ENCODE measurements at places on chromosomes 6 and 20.

- DNase-seq = no peak
Measured at GRCh38 chr6:42337985-42338743, 113.6 kb downstream of the TRERF1 start.

- DNase-seq = no peak
Measured at GRCh38 chr6:25535632-25536225, 116.3 kb upstream of the SCGN start.

DNA sequence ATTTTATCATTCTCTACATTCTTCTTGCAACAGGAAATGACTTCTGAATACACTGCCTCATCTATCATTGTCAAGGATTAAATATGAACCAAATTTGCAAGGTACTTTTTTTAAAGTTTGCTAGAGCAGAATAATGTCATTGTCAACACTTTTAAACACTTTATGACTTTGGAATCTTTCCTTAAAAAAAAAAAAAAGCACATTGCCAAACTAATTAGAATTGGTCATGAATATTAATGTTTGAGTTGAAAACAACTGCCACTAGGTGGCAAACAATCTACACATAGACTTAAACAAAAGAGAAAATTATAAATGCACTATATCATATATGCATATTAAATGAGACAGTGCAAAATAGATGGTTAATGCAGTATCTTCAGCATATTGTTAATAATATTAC lies 32.5 kb upstream of the TMEM244 start:
- no peak for DNase-seq

DNA sequence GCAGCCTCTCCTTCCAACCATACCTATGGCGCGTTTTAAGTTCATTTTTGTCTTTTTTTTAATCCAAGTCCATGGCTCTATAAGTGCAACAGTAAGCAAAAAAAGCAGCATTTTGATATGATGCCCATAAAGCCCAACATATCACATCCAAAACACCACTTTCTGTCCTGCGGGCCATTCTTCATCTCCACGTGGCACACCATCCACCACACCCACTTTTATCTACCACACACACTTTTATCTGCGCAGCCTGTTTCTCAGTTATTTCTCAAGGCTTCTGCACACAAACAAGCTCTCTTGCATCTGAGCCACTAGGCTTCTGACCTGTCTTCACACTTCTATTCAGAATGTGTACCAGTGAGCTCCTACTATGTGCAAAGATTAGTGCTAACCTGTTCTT lies 5.3 kb downstream of the GCLC start:
- no peak for DNase-seq

DNA sequence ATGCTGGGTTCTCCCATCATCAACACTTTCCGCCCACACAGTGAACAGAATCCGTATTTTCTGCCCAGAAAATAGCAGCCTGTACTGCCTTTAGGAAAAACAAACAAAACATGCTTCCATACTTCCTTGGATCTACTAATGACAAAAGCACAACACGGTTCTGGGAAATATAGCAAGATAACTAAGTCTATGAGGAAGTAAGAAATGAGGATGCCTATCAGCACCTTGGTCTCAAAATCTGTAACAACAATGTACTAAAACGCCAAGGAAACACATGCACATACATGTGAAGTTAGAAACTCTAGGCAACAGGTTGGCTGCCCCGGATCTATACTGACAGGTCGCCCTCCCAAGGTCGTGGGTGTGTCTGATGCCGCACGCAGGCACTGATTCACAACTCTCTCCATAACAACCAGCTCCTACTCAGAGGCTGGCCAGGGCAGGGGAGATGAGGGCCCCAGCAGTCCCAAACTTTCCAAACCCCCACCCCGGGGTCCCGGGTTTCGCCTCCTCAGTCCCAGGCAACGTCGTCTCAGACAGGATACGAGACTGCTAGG lies 710 bp downstream of the BTBD9 start:
- DNase-seq = peak; percentile 24

- DNase-seq = no peak
Measured at GRCh38 chr20:50472693-50473664, 37.2 kb upstream of the PTPN1 start.

GRCh38 chr6:4105980-4106536 lies 27.1 kb upstream of the FAM217A start:
- DNase-seq = no peak

DNA sequence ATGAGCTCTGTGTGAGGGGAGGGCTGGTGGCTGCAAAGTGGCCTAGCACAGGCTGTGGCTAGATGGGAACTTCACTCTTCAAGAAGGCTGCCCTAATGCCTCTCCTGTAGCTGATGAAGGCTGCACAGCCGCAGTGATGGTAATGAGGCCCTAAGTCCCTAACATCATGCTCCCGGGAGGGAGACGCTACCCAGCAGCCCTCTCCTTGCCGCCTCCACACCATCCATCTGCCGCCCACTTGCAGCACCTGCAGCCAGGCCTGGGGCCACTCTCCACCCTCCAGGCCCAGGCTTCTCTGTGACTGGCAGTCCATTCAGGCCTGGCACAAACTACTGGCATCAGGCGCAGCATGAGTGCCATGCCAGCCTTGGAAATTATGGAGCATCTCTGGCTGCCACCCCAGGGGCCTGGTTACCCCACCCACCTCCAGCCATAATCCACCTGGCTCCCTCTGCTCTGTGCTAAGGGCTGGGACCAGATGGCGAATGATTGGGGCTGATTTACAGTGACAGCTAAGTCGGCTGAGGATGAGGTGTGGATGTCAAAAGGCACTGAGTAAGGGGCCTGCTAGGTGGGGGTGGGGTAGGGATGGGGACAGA lies 284.2 kb downstream of the LRFN2 start:
- no peak for DNase-seq

- peak; percentile 51 for DNase-seq
Measured at GRCh38 chr20:48831718-48832404, 4.1 kb upstream of the PREX1 start.

DNA sequence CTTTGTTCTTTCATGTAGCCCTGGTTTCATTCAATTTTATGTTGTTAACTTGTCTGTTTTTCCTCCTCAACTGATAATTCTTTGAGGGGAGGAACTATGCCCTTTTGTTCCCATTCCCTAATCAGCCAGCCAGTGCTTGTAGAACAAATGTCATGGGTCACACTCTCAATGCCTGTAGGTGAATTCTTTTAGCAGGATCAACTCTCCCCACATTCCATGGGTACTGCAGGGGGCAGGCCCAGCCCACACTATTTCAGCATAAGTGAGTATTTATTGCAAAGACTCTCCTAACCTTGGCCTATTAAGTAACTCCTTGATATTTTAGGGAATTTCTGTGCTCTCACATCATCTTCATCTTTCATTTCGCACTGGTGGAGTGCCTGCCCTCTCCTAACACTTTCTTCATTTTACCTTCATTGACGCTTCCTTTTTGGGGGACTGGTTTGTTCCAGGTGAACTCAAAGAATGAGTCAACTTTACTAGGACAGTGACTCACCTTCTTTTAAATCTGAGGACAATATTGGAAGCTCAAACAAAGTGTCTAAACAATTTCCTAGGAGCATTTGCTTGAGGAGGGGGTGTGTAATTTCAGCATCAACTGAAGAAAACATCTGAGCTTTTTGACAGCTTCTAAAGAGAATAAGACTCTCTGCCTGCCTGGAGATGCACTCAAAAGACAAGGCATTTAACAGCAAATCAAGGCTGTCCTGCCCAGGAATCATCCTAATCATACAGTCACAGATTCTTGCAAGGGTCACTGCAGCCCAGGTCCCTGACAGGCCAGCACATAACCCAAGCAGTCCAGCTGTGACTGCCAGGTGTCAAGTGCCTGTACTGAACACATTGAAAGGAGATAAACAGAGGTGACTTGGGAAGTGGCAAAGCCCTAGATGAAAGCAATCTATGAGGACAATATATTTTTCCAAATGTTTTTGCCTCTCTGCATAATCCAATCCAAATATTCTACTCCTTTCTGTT lies 263.9 kb upstream of the PRND start:
- no peak for DNase-seq

- DNase-seq = no peak
Measured at GRCh38 chr20:46361381-46361780, 45.0 kb downstream of the ELMO2 start.

- DNase-seq = no peak
Measured at GRCh38 chr20:54549658-54550326, 74.4 kb downstream of the DOK5 start.

DNA sequence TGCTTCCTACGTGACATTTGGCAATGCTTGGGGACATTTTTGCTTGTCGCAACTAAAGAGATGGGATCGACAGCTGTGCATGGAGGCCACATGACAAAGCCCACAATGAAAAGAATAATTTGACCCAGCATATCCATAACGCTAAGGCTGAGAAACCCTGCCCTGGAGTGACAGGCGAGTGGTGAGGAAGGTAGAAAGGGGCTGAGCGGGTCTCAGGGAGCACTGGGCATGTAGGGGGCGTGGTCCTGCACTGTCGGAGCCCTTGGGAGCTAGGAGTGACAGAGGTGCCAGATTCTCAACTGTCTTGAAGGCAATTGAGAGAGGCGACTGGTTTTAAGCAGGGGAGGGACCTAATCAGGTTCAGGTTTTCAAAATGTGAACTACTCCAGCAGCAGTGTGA lies 13.6 kb downstream of the GGTLC1 start:
- DNase-seq = no peak

- DNase-seq = peak; percentile 51
Measured at GRCh38 chr6:37882724-37883413, 63.3 kb downstream of the ZFAND3 start.

GRCh38 chr6:125679128-125679527 lies 70.3 kb upstream of the HEY2 start:
- no peak for DNase-seq

DNA sequence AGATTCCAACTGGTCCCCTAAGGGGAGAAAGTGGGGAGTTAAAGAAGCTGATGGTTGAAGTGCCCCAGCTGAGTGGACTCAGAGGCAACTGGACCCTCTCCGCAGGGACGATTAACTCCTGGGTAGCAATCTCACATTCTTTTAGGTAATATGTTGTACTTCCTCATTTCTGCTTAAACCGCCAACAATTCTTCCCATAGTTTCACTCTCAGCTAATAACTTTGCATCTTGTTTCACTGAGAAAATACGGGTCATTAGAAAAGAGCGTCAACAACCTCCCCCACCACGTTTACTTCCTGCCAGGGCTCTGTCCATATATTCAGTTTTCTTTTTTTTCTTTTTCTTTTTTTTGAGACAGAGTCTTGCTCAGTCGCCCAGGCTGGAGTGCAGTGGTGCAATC lies 39.5 kb upstream of the CHD6 start:
- no peak for DNase-seq

DNA sequence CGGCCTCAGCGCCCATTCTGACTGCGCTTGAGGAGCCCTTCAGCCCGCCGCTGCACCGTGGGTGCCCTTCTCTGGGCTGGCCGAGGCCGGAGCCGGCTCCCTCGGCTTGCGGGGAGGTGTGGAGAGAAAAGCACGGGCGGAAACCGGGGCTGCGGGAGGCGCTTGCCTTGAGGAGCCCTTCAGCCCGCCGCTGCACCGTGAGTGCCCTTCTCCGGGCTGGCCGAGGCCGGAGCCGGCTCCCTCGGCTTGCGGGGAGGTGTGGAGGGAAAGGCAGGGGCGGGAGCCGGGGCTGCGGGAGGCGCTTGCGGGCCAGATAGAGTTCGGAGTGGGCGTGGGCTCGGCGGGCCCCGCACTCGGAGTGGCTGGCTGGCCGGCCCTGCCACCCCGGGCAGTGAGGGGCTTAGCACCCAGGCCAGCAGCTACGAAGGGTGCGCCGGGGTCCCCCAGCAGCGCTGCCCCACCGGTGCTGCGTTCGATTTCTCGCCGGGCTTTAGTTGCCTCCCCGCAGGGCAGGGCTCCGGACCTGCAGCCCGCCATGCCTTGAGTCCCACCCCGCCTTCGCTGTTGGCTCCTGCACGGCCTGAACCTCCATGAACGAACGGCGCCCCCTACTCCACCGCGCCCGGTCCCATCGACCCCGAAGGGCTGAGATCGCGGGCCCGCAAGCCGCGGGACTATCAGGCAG lies 45.7 kb upstream of the MCUR1 start:
- DNase-seq = no peak

- DNase-seq = no peak
Measured at GRCh38 chr6:166620478-166621113, 6.5 kb downstream of the RPS6KA2 start.

- DNase-seq = no peak
Measured at GRCh38 chr20:46399401-46399800, 7.0 kb downstream of the ELMO2 start.

GRCh38 chr6:16466800-16467553 lies 228.6 kb downstream of the GMPR start:
- DNase-seq = no peak

- no peak for DNase-seq
Measured at GRCh38 chr6:43846556-43846955, 76.5 kb downstream of the VEGFA start.

GRCh38 chr20:44092551-44093248 lies 94.3 kb downstream of the JPH2 start:
- no peak for DNase-seq

- DNase-seq = no peak
Measured at GRCh38 chr6:18025596-18025995, 38.2 kb upstream of the KIF13A start.

DNA sequence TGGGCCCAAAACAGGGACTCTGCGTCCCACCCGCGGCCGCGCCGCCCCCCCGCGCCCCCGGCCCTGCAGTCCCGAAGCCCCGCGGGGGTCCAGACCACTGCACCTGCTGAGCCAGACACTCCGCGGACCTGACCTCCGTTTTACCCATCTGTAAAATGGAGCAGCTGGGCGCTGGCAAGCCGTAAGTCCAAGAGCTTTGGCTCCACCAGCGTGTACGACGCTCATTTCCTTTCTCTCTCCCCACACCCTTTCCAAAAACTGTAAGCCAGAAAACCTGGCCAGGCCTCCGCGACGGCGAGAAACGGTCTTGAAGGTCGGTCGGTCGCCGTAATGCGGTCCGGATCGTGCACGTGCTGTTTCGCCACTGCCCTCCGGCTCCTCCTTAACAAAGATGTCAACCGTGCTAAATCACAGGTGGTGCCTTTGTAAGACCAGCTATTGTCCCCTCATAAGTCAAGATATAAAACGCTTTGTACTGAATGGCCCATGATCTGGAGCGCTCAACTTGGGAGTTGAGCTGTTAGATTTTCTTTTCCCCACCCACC lies 7.8 kb upstream of the NR2E1 start:
- no peak for DNase-seq

- DNase-seq = no peak
Measured at GRCh38 chr6:135753196-135753595, 98.3 kb upstream of the PDE7B start.

GRCh38 chr6:70673054-70673453 lies 5.4 kb downstream of the SMAP1 start:
- no peak for DNase-seq

DNA sequence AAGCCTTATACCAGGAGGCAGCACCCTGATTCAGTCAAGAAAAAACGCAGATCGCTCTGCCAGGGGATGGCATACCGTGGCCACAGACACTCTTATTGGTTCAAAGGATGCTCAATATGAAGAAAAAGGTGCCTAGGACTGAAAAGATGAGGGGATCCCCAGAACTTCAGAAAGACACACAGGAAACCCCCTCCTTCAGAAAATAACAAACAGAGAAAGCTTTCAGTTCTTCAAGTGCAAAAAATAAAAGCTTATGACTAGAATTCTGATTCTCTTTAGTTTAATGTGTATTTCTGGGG lies 17.7 kb upstream of the MYB start:
- no peak for DNase-seq

- no peak for DNase-seq
Measured at GRCh38 chr6:112936504-112936903, 589.4 kb downstream of the RFPL4B start.

GRCh38 chr6:56158571-56158970 lies 88.8 kb downstream of the COL21A1 start:
- DNase-seq = no peak

All from GM04504 (cell line).